ENCODE measurements at places on chromosomes 4 and X. TPM values are rescaled to one million over a fixed set of nuclear protein-coding genes. Genes with fewer than 3 reads are reported as not detected.

The IL9R gene
- total RNA-seq: not detected

The TMEM271 gene
- not detected for total RNA-seq

The ABRAXAS1 gene
- 7.8 TPM for total RNA-seq

The ANOS1 gene
- 0.05 TPM for total RNA-seq

The XAGE1B gene
- total RNA-seq: not detected

The S100P gene
- total RNA-seq: not detected

The ATP1B4 gene
- not detected for total RNA-seq

The NPNT gene
- total RNA-seq: not detected

DNA sequence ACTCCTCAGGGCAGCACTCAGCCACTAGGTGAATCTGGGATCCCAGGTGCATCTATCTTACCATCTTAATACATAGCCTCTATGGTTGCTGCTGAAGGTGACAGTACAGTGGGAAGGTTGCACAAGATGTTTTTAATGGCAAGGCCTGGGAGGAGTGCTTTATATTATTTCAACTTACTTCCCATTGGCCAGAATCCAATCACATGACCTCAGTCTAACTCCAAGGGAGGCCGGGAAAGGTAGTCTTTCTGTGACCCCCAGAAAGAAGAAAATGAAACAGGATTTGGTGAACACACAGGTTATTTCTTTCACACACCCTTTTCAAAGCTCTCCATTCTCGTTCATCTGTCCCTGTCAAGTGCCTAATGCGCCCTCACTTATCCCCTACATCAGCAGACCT, 189.1 kb upstream of the ATP6AP2 start:
- no peak for DNase-seq
- H3K27ac ChIP-seq: no peak overlapping the region
- no peaks in the 10 kb centered on the region for H3K36me3 ChIP-seq
- no peaks in the 10 kb centered on the region for H3K27me3 ChIP-seq

DNA sequence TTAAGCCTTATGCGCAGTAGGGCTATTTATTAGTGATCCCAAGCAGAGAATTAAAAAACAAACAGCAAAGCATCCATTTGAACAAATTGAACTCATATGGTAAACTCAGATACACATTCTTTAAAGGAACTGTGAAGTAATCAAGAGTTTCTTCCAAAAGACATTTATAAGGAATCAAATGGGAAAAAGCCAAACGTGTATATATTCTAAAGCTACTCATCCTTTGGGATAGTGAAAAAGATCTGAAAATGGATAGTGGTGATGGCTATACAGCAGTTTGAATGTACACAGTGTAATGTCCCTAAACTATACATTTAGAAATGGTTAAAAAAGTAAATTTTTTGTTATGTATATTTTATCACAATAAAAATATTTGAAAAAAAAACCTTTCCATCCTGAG, 16.6 kb upstream of the HPGDS start:
- H3K27ac ChIP-seq: no peak overlapping the region
- no peaks in the 10 kb centered on the region for H3K36me3 ChIP-seq
- peaks cover 22% of the 10 kb centered on the region for H3K27me3 ChIP-seq
- DNase-seq: no peak

DNA sequence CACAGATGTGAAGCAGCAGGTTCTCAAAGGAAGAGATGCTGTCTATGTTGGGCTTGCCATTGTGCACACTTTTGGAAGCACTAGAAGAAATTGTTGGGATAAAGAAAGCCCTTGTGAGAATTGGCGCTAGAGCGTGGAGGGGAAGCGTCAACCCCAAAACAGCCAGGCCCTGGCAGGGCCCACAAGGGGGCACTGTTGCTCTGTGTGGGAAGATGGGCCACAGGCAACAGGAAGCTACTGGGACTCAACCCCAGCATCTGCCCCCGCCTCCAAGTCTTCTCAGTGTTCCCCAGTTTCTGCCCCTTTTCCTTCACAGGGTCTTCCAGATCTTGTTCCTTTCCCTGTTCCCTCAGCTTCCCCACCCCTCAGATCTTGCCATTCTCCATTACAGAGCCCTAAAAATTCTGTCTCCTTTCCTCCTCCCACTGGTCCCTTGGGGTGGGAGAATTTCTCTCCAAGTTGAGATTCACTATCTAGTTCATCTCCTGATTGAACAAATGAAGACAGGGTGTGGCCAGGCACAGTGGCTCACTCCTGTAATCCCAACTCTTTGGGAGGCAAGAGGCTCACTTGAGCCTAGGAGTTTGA, 85.5 kb downstream of the STARD8 start:
- H3K27ac ChIP-seq: no peak overlapping the region
- no peaks in the 10 kb centered on the region for H3K36me3 ChIP-seq
- no peaks in the 10 kb centered on the region for H3K27me3 ChIP-seq
- DNase-seq: peak; percentile 33

- H3K36me3 ChIP-seq: peaks cover 12% of the 10 kb centered on the region
- peaks cover 18% of the 10 kb centered on the region for H3K4me1 ChIP-seq
- no peak overlapping the region for H3K27ac ChIP-seq
- H3K4me3 ChIP-seq: no peak overlapping the region
These were observed 22.9 kb downstream of the CCDC149 start for GRCh38 chr4:24889991-24890390.

DNA sequence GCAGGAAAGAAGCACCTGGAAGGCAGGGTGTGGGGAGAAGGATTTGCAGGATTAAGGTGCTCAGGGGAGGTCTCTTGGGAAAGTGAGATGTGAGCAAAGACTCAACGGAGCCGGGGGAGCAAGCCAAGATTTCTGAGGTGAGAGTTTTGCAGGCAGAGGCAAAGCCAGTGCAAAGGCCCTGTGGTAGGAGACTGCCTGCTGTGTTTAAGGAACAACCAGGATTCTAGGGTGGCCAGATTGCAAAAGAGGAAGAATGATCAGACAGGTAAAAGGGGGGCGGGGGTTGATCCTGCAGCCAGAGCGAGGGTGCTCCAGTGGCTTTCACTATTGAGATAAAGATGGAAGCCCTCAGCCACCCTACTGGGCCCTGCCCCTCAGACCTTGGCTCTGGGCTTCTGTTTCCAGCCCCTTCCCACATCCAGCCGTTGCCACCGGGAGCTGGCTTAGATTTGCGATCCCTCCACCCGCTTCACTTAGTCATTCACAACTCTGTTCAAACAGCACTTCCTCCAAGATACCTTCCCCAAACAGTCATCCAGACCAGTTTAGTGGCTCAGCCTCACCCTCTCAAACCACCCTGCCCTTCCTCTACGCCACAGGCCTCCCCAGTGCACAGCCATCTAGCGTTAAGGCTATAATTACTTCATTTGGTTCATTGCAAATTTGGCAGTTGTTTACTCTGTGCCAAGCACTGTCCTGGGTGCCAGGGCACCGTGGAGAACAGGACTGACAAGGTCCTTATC, 23.3 kb upstream of the BCOR start:
- H3K27ac ChIP-seq: no peak overlapping the region
- H3K4me3 ChIP-seq: no peak overlapping the region
- no peaks in the 10 kb centered on the region for H3K4me1 ChIP-seq

DNA sequence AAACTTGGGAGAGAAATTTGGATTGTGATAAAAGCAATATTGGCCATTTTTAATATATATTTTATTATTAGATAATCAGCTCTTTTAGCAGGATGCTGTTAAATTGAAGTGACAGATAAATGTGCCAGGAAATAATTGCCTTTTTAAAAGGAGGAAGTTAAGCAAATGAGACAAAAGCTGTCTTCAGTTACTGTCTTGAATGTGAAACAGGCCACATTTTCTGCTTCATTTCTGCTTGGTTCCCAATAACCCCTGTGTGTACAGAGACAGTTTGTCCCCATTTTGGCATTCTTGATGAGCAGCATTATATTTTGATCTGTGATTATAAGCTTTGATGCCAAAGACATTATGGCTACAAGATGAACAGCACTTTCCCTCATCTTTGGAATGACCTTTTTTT, 953 bp downstream of the EPGN start:
- DNase-seq: no peak
- no peaks in the 10 kb centered on the region for H3K27me3 ChIP-seq
- H3K36me3 ChIP-seq: no peaks in the 10 kb centered on the region

DNA sequence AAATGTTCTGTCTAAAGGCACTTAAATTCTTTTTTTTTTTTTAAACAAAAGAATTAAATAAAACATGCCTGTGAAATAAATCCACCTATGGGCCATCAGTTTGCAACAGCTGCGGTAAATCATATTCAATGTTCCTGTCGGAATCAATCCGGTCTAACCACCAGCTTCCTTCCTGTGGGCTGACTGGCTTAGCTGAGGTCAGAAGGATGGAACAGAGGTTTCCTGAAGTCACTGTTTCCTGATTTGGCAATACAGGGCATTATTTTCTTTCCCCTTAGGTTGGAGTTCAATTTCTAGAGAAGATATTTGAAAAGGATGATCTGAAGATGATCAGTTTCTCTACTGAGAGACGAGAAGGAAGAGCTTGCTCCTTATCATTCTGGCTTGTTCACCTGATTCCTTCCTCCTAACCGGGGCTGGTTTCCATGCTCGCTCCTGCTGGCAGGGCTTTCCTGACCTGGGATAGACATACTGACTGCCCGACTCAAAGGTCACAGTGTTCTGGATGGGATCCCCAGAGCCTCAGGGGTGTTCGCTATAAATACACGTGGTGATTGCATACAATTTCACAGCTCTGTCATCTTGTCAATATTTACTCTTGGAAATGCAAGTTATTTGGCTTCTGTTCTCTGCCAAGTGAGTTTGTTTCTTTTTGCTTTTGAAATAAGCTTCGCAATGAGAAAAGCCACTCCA, 21.7 kb downstream of the PDLIM3 start:
- no peak overlapping the region for H3K27ac ChIP-seq
- no peak for DNase-seq
- peaks cover 25% of the 10 kb centered on the region for H3K4me1 ChIP-seq
- H3K36me3 ChIP-seq: no peaks in the 10 kb centered on the region
- H3K4me3 ChIP-seq: no peak overlapping the region

DNA sequence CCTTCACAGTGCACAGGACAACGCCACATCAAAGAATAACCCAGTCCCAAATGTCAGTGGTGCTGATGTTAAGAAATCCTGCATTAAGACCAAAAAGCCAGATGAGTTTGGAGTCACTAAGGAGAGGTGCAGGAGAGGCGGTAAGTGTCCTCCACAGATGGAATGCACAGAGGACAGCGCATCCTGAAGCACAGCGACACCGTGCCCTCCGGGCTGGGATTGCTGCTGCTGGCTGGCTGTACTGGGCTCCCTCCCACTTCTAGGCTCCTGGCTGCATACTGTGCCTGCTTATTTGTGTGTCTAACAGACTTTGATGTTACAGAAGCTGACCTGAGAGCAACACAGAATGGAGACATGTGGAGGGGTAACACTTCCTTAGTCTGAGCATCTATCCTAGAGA, 325.6 kb upstream of the BOD1L1 start:
- no peaks in the 10 kb centered on the region for H3K4me1 ChIP-seq
- no peak overlapping the region for H3K27ac ChIP-seq
- no peak for DNase-seq

GRCh38 chr4:34723605-34724004, 1520.7 kb downstream of the ARAP2 start:
- no peak overlapping the region for H3K27ac ChIP-seq
- H3K4me3 ChIP-seq: no peak overlapping the region
- H3K4me1 ChIP-seq: no peaks in the 10 kb centered on the region
- no peak for DNase-seq
- H3K36me3 ChIP-seq: no peaks in the 10 kb centered on the region

DNA sequence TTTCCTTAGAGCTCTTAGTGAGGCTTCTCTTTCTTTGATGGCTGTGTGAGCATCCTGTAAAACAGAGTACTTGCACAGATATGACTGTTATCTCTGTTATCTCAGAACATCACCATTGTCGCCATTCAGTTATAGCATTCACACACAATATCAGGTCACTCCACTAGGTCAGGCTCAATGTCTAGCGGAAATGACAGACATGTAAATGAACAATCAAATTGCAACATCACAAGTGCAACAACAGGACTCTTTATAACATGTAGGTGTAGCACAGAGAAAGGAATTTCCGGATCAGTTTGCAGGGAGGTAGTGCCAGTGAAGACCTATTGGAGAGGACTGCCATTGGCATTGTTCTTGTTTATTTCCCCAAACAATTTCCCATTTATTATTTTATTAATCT, 43.2 kb upstream of the IGSF1 start:
- H3K4me3 ChIP-seq: no peak overlapping the region
- H3K4me1 ChIP-seq: no peaks in the 10 kb centered on the region
- H3K27me3 ChIP-seq: no peaks in the 10 kb centered on the region
- DNase-seq: no peak

GRCh38 chr4:175953960-175954521, 111.6 kb upstream of the WDR17 start:
- no peaks in the 10 kb centered on the region for H3K4me1 ChIP-seq
- H3K4me3 ChIP-seq: no peak overlapping the region
- DNase-seq: no peak
- no peaks in the 10 kb centered on the region for H3K36me3 ChIP-seq
- no peak overlapping the region for H3K27ac ChIP-seq
- peaks cover 3% of the 10 kb centered on the region for H3K27me3 ChIP-seq

DNA sequence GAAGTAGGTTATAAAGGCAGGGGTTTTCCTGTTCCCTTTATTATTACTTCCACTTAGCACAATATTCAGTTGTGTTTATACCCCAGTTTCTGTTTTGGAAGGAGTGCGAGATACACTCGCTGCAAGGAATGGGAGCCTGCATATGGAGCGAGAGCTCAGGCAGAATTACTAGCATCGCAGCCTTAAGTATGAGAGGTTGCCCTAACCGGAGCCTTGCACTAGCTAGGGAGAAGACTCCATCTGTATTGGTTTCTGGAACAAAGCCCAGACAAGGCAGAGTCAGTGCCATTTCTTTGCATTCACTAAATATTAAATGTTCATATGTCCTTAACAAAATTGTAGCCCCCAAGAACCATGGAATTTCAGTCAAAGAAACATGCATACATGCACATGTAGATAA, 6.2 kb upstream of the DCTD start:
- H3K4me1 ChIP-seq: peaks cover 47% of the 10 kb centered on the region
- no peak overlapping the region for H3K27ac ChIP-seq
- no peak for DNase-seq
- peaks cover 4% of the 10 kb centered on the region for H3K36me3 ChIP-seq
- no peak overlapping the region for H3K4me3 ChIP-seq

GRCh38 chrX:43176686-43177085, 398.7 kb upstream of the PPP1R2C start:
- H3K4me1 ChIP-seq: no peaks in the 10 kb centered on the region
- H3K27ac ChIP-seq: no peak overlapping the region
- H3K27me3 ChIP-seq: no peaks in the 10 kb centered on the region
- DNase-seq: no peak

DNA sequence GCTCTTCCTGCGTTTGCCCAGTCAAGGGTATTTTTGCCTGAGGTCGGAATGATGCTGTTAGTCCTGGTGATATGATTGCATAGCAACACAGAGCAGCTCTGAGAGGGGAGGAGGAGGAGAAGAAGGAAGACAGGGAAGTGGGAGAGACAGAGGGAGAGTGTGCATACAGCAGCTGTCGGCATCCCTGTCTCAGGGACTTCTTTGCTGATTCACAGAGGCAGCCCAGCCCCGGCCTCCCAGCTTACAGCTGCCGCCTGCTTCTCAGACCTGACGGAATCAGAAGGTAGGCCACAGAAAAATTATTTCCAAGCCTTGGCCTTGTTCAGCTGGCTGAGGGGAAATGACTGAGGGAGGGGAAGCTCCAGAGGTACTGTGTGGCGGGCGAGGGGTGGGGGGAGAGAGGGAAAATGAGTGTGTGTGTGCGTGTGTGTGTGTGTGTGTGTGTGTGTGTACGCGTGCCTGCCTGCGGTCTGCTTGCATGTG, 319 bp downstream of the DRP2 start:
- peak; percentile 2 for DNase-seq
- H3K4me3 ChIP-seq: no peak overlapping the region
- peaks cover 26% of the 10 kb centered on the region for H3K4me1 ChIP-seq
- H3K36me3 ChIP-seq: no peaks in the 10 kb centered on the region
- peak overlapping the region; percentile 69 for H3K27ac ChIP-seq

- no peak overlapping the region for H3K4me3 ChIP-seq
- H3K4me1 ChIP-seq: no peaks in the 10 kb centered on the region
- DNase-seq: no peak
- no peak overlapping the region for H3K27ac ChIP-seq
- H3K27me3 ChIP-seq: no peaks in the 10 kb centered on the region
- 0 out of 2 replicates have a peak, but pooled peaks cover 6% of the 10 kb centered on the region for H3K36me3 ChIP-seq
These were observed 39.5 kb upstream of the RBMX start for GRCh38 chrX:136920001-136920400.

Measured in HFFc6 (cell line).